ENCODE measurements at places on chromosomes 7 and 10.
A peak's percentile ranks its signal among the peaks of the same experiment; 100 is the strongest.

- DNase-seq = no peak
Observed at GRCh38 chr7:139591550-139592195, 68.2 kb downstream of the CLEC2L start.

DNA sequence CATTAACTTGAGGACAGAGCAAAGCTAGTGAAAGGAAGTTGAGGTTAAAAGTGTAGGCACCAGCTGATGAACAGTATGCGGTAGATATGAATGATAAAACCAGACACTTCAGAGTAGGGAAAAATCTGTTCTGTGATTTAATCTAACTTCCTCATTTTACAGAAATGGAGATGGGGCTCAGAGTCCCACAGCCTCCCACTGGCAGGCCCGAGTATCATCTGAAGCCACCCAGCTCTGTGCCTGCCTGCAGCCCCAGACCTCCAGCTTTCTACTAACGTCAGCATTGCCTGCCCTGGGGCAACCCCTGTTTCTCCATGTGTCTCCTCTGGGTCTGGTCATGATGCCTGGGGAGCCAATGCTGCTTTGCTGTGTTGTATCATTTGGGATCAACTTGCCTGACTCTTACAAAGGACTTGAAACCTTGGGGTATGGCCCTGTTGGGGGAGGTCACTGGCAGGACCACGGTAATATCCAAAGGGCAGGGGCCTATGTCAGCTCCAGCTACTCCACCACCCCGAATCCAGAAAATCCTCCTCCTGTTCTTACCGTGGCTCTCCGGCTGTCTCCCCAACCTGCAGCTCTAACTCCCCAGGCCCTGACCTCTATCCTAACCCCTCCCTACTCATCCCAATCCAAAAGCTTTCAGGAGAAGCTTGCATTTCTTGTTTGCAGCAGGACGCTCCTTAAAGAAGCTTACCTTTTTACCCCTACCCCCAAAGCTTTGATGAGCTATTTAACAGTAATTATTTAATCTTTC lies 56.2 kb upstream of the NPY start:
- peak; percentile 5 for DNase-seq

DNA sequence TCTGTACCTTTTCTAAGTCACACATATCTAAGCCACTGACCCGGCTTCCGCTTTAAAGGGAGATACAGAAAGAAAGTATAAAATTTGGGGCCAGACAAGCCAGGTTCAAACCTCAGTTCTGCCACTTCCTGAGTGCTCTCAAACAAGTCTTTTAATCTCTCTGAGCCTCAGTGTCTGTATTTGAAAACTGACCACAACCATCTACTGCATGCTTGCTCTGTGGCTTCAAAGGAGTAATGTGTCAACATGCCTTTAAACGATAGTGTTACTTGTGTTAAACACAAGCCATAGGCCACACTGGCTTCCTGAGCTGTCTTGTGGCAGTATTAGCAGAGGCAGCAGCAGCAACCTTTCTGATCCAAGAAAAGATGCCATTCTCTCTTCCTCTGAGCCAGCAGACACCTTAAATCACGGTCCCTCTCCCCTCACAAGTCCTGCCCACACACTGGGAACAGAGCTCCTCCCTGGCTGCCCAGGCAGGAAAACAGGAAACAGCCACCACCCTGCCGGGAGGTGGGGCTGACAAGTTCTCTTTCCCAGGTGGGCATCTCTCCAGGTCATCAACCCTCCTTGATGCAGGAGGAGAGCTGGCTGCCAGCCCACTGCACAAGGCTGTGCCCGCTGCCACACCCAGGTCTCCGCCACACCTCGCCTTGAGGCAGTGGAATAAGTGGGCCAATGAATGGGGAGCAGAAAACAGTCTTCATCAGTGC lies 10.7 kb downstream of the HIP1 start:
- DNase-seq = no peak

GRCh38 chr10:47256751-47257336 lies 43.2 kb upstream of the GDF10 start:
- DNase-seq = no peak

- DNase-seq = no peak
Observed at GRCh38 chr10:71766717-71767419, 6.5 kb downstream of the VSIR start.

DNA sequence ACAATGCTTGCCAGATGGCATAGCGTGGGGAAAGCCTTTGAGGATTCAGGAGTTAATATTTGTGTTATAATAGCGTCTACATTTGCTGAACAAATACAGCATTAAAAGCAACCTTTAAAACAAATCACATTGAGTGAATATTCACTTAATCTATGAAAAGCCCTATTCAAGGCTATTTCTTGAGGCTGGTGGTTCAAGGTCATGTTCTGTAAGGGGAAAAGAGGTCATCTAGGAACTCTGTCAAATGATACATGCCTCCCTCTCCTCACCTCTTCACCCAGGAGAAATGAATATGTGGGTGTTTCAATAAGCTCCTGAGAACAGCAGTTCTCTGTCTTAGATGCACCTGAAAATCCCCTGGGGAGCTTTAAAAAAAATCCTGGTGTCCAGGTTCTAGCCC lies 303.0 kb downstream of the ELMO1 start:
- no peak for DNase-seq

DNA sequence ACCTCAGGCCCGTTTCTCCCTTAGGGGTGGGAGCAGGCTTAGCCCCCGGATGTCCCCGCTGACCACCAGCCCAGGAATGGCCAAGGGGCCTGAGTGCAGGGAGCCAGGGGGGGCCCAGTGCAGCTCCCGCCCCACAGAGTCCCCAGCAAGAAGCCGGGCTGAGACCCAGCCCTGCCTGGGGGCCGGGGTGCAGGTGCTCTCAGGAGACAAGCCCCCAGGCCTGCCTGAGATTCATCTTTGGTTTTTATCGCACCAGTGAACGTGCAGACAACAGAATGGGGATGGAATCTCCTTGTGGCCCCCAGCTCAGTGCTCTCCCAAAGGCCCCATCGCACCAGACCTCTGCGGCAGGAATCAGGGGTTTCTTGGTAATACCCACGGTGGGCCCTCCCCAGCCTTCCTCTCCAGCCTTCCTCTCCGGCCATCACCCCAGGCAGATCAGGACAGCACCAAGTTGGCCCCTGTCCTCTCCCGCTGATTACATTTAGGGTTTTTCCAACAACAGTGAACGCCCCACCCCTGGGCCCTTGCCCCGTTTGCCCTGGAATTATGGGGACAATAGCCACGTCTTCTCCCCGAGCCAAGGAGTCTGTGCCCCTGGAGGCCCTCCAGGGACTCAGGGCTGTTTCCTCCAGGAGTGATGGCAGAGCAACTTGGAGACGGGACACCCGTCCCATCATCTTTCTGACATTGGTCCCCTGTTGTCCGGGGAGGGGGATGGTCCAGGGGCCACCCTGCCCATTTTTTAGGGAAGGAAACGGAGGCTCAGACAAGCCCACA lies 22.4 kb downstream of the ADAP1 start:
- DNase-seq = no peak

GRCh38 chr10:70851597-70852475 lies 36.1 kb downstream of the SGPL1 start:
- DNase-seq = no peak

- no peak for DNase-seq
Observed at GRCh38 chr10:20745556-20746375, 151.3 kb downstream of the NEBL start.

- DNase-seq = no peak
Observed at GRCh38 chr10:73932620-73933112, 21.7 kb downstream of the PLAU start.

DNA sequence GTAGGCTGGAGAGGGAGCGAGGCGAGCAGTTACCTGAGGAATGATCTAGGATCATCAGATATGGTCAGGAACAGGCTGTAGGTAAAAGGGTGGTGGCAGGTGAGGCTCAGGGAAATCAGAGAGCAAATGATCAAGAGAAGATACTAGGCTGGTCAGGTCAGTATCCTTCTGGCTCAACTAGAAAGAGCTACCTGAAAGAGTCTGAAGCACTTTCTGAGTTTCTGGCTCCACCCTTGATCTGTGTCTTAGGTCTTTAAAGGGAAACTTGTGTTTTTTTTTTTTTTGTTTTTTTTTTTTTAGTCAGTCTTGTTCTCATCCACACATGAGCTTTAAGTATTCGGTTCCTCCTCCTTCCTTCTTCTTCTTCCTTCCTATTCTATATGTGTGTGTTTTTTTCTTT lies 10.5 kb downstream of the ADAM22 start:
- no peak for DNase-seq

DNA sequence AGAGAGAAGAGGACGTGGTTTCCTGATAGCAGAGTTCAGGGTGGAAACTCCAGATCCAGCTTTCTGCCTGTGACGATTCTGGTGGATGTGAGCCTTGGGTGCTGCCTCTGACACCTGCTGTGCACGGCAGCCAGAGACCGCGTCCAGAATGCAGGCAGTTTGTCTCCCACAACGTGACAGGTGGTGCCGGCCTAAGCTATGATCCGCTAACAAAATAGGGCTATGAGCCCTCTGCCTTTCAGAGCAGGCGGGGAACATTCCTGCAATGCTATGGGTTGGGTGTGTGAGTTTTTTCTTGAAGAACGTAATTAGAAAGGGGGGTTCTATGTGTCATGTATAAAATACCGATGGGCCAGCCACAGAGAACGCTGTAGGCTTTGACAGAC lies 297.3 kb upstream of the PRKCQ start:
- DNase-seq = no peak

- DNase-seq = no peak
Observed at GRCh38 chr10:27949528-27950241, 49.2 kb downstream of the ODAD2 start.

GRCh38 chr7:32539919-32540531 lies 44.7 kb downstream of the AVL9 start:
- DNase-seq = no peak

GRCh38 chr10:32409741-32410140 lies 36.2 kb upstream of the CCDC7 start:
- no peak for DNase-seq

DNA sequence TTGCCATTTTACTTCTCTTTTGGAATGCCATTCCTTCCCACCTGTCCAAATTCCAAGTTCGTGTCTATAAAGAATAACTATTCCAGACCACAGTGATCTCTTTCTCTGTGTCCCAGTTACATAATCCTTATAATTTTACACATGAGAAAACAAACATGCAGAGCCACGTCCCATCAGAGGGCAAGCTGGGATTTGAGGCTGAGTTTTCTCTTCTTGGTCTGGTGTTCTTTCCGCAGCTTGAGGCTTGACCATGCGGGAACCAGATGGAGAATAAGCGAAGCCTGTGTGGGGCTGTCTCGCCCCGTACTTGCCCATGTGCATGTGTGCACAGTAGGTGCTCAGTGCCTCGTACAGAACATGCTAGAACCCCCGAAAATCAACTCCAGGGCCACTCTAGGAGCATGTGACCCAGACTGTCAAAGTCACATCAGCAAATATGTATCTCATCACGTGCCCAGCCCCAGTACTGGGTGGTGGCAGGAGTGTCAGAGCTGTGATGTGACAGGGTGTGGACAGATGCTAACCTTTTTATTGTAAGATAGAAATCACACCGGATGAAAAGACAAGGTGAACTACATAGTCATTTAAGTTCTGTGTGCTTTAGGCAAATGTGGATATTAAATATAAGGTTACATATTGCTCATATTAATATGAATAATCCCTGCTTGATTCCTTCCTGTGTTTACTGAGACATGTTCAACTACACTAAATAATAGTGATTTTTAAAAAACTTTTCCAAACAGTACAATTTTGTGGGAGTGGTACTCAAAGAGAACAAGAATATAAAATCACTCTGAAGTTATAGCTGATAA lies 3.2 kb downstream of the INSIG1 start:
- DNase-seq = no peak

DNA sequence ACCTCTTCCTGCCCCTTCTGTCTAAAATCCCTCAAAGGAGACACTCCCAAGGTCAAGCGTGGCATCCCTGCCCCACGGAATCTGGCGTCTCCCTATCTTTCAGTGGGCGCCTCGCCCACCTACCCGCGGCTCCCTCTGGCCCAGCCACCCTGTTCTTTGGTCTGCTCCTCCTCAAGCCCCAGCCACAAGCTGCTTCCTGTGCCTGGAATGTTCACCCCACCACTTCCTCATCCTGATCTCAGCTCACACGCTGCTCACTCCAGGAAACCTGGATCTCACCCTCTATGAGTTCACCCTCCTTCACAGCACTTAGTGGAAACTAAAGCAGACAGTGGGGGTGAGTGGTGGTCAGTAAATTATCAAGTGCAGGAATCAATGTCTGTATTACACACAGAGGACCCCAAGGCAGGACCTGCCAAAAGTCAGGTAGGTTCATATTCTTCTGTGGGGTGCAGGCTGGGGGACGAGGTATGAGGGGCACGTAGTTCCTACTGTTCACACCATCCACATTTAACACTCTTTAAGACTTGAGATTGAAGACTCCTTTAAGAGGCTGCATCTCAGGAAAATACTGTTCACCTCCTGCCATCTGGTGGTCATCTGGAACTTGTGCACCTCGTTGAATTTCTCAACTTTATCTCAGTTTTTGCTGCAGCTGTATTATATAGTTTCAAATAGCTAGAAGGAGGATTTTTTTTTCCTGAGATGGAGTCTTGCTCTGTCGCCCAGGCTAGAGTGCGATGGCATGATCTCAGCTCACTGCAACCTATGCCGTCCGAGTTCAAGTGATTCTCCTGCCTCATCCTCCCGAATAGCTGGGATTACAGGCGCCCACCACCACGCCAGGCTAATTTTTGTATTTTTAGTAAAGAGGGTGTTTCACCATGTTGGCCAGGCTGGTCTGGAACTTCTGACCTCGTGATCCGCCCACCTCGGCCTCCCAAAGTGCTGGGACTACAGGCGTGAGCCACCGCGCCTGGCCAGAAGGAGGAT lies 166.6 kb downstream of the ARHGAP21 start:
- DNase-seq = no peak

DNA sequence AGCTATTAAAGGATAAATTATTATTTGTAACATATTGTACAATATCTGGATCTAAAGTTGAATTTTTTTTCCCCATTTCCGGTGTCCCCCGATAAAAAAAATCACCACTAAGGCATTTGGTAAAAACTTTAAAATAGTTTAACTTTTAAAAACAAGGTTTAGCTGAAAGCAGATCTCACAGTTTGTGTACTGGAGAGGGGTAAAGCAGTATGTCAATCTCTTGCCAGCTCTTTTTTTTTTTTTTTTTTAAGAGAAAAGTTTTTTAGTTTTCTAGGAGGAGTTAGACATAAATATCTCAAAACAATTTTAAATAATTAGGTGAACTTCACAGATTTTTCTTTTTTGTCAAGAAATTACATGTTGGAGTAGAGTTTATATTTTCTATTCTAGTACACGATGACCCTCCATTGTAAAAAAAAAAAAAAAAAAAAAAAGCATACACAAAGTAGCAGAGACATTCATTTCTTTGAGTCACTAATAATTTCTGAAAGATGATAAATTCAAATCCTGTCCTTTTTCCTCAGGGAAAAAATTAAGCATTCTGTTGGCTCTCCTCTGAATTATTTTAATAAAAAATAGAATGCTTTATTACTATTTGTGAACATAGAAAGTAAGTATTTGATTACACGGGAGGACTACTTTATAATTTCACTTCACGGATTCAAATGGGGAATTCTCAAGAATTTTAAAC lies 1.9 kb upstream of the HBP1 start:
- no peak for DNase-seq

- no peak for DNase-seq
Observed at GRCh38 chr7:106625678-106626301, 35.2 kb downstream of the CCDC71L start.

DNA sequence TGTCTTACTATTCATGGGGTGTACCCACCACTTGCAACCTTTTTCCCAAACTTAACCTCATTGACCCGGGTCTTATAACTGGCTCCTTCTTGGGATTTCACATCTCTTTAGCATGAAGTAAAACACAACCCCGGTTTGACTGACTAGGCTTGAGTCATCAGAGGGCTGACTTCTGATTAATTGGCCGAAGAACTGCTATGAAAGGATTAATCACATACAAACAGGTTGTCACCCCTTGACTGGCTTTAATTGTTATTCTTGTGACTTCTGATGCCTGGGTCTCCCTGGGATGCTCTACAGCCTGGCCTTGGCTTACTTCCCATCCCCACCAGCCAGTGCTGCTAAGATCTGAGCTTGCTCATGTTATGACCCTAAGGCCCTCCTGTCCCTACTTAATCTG lies 8.8 kb upstream of the CRPPA start:
- no peak for DNase-seq

Measured in stimulated activated CD4-positive, alpha-beta T cell treated with anti-CD3 and anti-CD28 coated beads, Interleukin-4, amount 100 ng/mL, for 1 hour (primary cell).